ENCODE measurements at places on chromosomes 7 and 10.

- no peak for DNase-seq
Measured at GRCh38 chr10:119537953-119538630, 4.4 kb downstream of the RGS10 start.

DNA sequence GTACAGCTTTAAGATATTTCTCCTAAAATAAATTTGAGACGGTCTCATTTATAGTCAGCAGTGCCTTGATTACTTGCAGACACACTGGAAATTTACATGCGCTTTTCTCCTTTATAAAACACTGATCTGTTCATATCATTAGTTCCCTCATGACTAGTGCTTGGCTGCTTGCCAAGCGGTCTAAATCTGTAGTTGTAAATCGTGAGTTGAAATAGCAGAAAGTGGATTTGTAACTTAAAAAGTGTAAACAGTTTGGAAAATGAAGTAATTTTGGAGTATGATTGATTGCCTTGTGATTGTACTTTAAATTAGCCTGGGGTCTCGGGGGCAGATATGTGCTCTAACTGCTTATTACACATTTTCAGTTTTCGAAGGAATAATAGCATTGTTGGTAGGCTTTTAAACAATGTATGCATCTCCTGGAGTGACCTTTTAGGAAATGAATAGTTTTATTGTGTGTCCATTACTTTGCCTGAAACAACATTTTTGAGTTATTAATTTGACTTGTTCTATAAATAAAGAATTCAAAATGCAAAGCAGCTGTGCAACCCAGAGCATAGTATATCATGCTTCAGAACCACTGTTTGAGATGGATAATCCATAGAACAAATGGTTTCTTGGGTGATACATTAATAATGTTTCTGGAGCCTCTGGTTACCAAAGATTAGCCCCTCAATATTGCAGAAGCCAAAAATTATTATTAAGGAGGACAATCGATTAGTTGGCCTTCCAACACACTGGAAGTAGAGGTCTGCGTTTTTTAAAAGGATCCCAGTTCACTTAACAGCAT is 73.3 kb downstream of the ARID5B start:
- peak; percentile 73 for DNase-seq

- DNase-seq = no peak
Measured at GRCh38 chr7:148589640-148590039, 926 bp upstream of the C7orf33 start.

DNA sequence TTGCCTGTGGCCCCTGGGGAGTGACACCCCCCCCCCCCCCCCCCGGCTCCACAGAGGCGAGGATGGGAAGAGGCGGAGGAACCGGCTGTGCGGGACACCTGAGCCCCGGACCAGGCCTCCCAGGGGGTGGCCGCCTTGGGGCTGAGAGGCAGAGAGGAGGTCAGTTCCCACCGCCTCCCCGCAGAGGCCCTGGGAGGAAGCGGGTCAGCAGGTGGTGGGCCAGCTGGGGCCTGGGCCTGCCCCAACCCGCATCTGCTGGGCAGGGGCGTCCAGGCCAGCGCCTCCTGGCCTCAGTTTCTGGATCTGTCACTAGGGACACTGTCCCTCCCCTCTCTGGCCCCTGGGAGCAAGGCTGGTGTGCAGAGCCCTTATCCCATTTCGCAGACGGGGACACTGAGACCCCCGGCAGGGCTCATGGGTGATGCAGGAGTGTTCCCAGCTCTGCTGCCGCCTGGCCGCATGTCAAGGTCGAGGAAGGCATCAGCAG is 14.6 kb upstream of the LFNG start:
- no peak for DNase-seq

- no peak for DNase-seq
Measured at GRCh38 chr7:90347759-90348158, 1.2 kb downstream of the GTPBP10 start.

GRCh38 chr7:66602159-66602558 is 26.5 kb upstream of the KCTD7 start:
- DNase-seq = no peak

DNA sequence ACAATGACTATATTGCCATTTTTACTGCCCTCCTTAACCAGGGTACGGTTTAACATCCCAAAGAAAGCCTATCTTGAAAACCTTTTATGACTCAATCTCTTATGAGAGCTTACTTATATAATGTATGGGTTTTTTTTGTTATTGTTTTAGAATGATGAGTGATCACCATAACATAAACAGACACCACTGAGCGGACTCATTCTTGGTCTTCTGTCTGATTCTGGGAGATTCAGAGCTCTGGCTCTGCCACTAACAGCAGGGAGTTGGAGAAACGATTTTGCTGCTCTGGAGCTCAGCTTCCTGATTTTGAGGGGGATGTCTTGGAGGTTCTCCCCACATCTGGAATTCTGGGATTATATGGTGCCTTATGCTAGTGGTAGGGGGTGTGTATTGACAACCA is 244.1 kb downstream of the FRMD4A start:
- peak; percentile 65 for DNase-seq

DNA sequence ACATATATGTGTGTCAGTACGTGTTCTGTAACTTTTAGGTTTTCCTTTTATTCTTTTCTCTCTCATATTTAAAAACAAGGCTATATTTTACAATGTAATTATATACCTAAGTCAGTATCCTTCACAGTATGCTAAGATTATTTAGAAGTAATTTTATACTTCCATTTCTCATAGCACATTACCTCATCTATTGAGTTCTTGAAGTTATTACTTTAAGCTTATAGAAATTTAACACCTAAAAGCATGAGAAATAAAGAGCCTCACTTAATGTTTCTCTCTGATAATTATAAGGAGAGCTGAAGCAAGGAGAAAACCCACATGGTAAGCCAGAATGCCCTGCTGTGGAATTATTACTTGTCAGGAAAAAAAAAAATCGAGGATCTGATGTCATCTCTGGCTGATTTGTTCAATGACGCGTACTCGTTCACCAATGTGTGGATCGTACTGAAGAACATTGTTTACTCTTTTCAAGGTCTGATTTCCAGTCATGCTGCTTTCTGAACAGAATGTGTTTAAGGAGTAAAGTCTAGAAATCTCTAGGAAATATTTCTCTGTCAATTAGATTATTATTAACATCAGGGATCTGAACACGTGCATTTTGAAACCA is 21.9 kb downstream of the CACNB2 start:
- no peak for DNase-seq

Measured in EH (cell line).